IMR-90 (cell line): ENCODE measurements at places on chromosomes 12 and 14. TPM values are rescaled to one million over a fixed set of nuclear protein-coding genes. Genes with fewer than 3 reads are reported as not detected.

Gene OR6C75
- polyA plus RNA-seq: not detected in 2 replicates

Gene FLVCR2
- 0.94 and 1.0 TPM in 2 replicates for polyA plus RNA-seq

Gene E2F7
- polyA plus RNA-seq: 6.0 TPM in 2 replicates

Gene COL2A1
- polyA plus RNA-seq: 0.05 TPM in 1 of 2 replicates, not detected in the other

Gene KRT75
- polyA plus RNA-seq: not detected in 2 replicates
